ENCODE measurements at places on chromosomes 16 and 17. TPM values are rescaled to one million over a fixed set of nuclear protein-coding genes. Genes with fewer than 3 reads are reported as not detected.

- no peak for DNase-seq
Measured at GRCh38 chr17:74722782-74723181, 10.1 kb upstream of the CD300LF start.

DNA sequence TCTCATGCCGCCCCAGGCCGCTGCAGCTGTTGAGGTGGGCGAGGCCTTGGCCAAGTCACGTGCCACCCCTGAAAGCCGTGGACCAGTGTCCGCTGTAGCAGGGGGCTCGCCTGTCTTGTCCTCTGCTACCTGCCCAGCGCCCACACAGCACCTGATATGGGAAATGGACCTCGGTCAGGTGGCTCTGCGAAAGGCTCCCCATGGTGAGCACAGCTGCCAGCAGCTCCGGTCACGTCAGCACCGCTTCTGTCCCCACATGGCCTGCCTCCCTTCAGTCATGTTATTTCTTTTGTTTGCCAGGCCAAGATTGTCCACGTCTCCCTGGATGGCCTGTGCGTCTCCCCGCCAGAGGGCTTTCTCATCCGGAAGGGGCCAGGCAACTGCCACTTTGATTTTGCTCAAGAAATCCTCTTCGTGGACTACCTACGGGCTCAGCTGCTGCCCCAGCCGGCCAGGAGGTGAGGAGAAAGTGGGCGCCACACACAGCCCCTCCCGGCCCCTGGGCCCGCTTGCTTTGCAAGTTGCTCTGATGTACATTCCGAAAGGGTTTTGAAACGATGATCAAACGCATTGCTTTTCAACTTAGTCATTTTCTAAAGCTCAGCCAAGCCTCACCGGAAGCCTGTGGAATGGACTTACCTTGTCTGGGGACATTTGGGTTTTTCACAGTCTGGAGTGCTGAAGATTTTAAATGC lies 219.8 kb downstream of the KATNIP start:
- no peak for DNase-seq

DNA sequence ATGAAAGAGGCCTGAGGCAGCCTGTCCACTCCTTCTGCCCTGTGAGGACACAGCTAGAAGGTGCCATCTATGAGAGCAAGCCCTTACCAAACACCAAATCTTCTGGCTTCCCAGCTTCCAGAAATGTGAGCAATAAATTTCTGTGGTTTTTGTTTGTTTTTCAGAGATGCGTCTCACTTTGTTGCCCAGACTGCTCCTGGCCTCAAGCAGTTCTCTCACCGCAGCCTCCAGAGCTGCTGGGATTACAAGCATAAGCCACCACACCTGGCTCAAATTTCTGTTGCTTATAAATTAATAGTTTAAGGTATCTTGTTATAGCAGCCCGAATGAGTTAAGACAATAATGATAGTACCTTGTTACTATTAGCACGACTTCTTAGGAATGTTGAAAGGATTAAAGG lies 12.5 kb upstream of the SLC16A11 start:
- no peak for DNase-seq

DNA sequence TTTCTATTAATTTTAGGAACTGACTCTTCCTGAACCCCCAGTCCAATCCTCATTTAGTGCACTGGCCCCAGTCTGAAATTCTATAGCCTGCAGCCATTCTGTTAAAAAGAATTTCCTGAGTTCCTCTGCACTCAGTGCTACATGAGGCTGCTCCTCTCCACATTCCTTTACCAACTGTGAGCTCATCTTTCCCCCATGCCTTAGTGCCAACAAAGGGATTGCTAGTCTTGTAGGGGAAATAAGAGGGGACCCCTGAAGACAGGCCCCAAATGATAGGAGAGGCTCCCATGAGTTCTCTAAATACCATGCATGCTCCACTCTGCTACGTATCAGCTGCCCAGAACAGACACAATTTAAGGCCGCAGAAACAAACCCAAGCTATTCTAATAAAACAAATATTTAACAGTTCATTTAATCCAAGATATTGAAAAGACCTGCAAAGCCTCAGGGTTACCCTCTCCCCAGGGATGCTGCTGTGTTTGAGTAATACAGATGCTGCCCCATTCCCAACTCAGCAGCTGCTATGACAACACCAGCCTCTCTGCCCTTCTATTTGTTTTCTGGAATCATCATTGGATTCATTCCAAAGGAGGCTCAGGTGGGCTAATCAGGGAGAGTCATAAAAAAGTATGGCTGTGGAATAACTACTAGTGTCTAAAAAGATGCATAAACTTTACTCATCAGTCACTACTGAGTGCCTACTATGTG lies 228.5 kb downstream of the TOX3 start:
- no peak for DNase-seq

DNA sequence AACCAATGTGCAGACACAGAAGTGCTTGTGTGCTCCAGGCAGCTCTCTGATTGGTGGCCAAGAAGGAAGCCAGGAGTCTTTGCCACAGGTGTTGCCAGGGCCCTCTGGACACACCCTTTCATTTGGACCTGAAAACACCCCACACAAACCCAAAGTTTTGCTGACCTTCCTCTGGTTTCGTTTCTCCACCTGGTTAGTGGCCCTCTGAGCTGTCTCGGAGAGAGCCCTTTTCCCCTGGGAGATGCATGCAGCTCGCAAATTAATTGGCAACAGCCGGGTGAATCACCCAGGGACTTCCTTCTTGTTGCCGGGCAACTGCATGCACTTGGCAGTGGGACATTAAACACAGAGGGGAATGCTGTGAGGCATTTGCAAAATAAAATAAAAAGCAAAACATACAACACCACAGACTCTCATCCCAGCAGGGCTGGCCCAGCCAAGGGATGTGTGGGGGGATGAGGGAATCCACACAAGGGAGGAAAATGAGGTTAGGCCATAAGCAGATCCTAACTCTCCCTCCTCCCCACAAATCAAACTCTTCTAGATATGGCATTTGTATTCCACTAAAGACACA lies 286.6 kb downstream of the SOX9 start:
- no peak for DNase-seq

- no peak for DNase-seq
Measured at GRCh38 chr17:75688209-75688825, 21.2 kb downstream of the SAP30BP start.

DNA sequence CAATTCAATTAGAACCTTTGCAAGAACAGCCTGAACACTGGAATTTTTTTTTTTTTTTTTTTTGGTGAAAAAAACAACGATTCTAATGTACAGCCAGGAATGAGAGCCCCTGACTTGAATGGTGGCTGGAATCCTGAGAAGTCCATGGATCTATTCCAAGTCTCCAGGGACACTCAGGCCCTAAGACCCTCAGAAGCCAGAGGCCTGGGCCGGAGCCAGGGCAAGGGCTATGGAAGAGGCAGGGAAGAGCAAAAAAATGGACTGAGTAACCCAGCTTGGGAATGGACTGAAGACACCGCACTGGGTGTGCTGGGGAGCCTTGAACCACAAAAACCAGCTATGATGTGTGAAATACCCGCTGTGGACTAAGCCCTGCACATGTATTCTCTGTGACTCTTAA lies 60.3 kb upstream of the LHX1 start:
- no peak for DNase-seq

GRCh38 chr17:38507921-38508569 lies 79.8 kb downstream of the ARHGAP23 start:
- no peak for DNase-seq

DNA sequence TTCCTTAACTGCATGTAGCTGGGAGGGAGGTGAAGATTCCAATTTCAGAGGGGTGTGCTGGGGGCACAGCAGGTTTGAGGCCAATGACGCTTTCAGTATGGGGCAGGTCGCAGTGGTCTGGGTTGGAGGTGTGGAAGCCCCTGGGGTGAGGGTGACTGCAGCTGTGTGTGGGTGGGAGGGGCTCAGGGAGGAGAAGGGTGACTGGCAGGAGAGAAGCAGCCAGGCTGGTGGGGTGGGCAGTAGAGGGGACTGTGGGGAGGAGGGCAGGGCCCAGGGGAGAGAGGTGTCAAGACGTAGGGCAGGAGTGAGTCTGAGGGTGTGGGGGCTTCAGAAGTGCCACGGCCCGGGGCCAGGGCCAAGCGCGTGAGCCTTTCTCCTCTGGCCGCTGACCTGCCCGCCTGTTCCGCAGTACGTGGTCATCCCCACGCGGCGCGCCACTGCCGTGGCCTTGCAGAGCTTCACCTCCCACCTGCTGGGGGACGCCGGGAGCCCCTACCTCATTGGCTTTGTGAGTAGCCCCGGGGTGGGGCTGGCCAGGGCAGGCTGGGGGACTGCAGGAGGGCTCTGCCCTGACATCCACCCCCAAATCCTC lies 19.4 kb downstream of the MYBBP1A start:
- no peak for DNase-seq

GRAP gene
- total RNA-seq = 13.3 TPM

KRT20 gene
- total RNA-seq = not detected

ATP5PD gene
- total RNA-seq = 165 TPM

ZNF469 gene
- total RNA-seq = 0.59 TPM

PNMT gene
- total RNA-seq = not detected

WSCD1 gene
- total RNA-seq = 0.07 TPM

NKD1 gene
- 1.1 TPM for total RNA-seq

USP6 gene
- 0.03 TPM for total RNA-seq

TMEM238L gene
- not detected for total RNA-seq

AATK gene
- 0.62 TPM for total RNA-seq

NDE1 gene
- total RNA-seq = 87.4 TPM
